Hematopoietic multipotent progenitor cell treated with erythropoietin and hydrocortisone succinate and interleukin-3 and kit ligand, for 8 days (in vitro differentiated cells): ENCODE measurements at places on chromosomes 2 and 18.
A peak's percentile ranks its signal among the peaks of the same experiment; 100 is the strongest.

DNA sequence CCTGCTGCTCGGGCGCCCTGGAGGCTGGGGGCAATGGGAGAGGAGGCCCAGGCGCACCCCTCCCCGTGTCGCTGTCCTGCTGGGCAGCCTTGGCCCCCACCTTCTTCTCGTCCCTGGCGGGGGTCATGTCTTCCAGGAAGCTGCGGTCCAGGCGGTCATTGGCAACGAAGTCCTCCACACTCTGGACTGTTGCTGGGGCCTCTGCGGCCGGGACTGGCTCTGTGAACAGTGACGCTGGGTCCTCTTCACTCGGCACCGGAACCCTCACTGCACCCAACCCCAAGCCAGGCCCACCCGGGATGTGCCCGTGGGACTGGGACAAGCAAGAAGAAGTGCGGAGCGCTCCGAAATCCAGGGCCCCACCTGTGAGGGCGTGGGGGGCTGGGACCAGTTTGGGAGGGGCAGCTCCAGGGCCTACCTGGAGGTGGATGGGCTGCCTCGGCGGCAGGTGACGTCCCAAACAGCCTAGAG is 308.0 kb downstream of the CCDC74A start:
- DNase-seq, result no peak

- no peak for DNase-seq
Observed at GRCh38 chr2:54797307-54797706, 73.8 kb downstream of the EML6 start.

DNA sequence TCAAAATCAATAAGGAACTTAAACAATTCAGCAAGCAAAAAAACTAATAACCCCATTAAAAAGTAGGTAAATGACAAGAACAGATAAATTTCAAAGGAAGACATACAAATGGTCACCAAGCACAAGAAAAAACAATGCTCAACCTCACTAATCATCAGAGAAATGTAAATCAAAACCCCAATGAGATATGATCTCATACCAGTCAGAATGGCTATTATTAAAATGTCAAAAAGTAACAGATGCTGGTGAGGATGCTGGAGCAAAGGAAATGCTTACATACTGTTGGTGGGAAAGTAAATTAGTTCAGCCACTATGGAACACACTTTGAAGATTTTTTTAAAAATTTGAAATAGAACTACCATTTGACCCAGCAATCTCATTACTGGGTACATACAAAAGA is 538.0 kb downstream of the TMX3 start:
- DNase-seq, result no peak

GRCh38 chr2:120433816-120434290 is 87.9 kb downstream of the INHBB start:
- DNase-seq, result no peak

- no peak for DNase-seq
Observed at GRCh38 chr2:112600634-112601033, 16.2 kb downstream of the CHCHD5 start.

DNA sequence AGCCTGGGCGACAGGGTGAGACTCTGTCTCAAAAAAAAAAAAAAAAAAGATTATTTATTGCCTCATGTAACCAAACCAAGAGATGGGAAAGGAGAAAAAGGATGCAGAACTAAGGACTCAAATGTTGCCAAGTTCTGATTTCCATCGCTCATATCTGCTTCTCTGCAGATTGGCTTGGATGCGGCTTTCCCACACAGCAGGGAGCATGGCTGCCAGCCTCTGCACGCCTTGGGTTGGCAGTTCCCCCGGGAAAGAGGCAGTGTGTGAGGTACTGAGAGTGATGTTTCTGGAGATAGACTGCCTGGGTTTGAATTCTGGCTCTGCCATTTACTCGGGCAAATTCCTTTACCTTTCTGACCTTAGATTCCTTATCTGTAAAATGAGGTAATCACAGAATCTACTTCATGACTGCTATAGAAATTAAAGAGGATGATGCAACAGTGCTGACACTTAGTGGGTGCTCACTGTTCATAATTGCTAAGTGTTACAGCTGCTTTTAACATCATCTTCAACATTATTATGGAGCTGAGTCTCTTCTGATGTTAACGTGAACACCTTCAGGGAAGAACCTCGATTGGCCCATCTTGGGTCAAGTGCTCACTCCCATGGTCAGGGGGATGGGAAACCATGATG is 68.8 kb downstream of the ACAA2 start:
- no peak for DNase-seq

GRCh38 chr18:56702946-56703345 is 51.8 kb downstream of the WDR7 start:
- peak; percentile 77 for DNase-seq

DNA sequence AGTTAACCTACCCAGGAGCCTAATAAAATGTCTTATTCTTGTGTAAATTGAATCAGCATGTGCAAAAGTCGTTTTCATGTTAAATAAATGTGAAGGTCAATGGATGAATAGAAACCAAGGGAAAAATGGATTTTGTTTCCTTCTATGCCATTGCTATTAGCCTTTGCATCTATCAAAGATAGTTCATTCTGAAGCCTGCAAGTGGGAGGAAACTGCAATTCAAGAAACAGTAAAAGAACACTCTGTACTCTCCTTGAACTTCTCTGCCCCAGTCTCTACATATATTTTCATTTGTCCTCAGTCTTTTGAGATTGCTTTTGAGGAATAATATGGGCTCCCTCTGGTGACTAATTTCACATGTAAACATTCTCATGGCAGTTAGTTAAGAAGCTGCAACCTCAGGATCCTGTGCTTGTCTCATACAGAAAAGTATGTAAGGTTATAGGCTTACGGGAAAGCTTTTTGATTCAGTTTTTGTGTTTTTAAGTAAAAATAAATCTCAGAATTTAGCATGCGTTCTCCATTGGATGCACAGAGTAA is 1590.0 kb upstream of the LRRTM1 start:
- DNase-seq, result no peak

GRCh38 chr2:85239102-85239501 is 88.7 kb downstream of the TGOLN2 start:
- DNase-seq, result no peak

GRCh38 chr2:174516501-174517378 is 29.9 kb upstream of the GPR155 start:
- DNase-seq, result no peak

GRCh38 chr18:21991081-21991534 is 178.3 kb upstream of the GATA6 start:
- DNase-seq, result no peak

GRCh38 chr2:1798785-1799144 is 54.5 kb upstream of the PXDN start:
- DNase-seq, result no peak

- DNase-seq, result no peak
Observed at GRCh38 chr2:59033661-59034060, 792.5 kb upstream of the FANCL start.

- no peak for DNase-seq
Observed at GRCh38 chr2:205946226-205946625, 139.7 kb downstream of the INO80D start.

DNA sequence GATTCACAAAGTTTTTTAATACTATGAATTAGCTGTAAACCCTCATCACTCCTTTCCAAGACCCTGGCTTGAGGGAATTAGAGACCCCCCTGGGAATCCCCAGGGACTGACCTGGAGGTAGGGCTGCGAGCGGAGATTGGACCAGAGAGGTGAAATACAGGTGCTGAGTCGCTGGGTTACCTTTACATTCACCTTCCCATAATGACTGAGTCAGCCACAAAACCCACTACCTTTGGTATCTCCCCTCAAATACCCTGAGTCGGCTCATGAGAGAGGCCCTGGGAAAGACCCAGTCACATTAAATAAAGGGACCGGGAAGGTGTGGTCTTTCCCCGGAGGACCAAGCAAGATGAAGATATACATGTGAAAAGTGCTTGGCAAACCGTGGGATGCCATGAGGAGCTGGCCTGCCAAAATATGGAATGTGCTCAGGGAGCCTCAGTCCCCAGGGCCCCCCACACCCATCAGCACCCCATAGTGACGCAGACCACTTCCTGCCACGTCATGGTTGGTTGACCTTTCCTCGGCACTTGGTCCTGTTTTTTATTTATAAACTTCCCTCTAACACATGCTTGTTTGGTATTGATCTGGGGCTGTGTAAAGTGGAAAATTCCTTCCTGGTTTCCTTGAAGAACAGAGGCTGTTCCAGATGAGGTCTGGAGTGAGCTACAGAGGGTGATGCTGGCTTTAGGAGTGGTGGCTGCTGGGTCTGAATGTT is 51.4 kb downstream of the IL1RL2 start:
- DNase-seq, result no peak

GRCh38 chr2:192283450-192283849 is 88.7 kb upstream of the TMEFF2 start:
- DNase-seq, result no peak

DNA sequence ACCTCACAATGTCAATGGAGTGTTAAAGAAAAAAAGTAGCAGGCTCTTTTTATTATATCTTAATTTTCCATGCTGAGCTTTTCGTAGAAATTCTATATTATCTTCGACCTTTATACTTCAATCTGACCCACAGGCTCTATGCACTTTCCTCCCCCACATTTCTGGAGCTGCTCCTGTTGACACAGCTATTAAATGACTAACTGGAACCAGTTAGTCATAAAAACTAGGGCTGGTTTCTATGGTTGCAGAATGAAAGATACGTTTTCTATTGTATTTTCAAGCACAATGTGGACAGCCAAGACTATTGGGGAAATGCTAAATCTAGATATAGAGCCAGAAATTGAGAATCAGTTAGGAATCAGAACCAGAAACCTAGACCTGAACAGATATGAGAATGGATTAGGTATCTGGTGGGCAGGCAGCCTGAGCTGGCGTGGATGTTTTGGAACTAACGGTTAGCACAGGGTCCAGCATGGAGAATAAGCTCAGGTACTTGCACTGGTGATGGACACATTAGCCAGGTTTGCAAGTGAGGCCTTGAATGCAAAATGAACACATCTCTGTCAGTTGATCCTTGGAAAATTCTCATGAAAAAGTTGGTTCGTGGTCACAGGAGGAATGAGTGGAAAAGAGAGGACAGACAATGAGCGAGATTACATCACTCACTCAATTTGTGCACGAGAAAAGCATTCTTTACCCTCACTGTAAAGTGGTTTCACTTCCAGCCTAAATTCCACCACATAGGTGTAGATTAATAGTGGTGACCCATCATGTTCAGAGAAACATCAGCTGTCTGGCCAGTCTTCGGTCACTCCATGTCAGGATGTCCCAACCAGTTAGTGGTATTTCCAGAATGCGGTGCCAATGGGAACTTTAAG is 144.6 kb upstream of the EPHA4 start:
- DNase-seq, result no peak

DNA sequence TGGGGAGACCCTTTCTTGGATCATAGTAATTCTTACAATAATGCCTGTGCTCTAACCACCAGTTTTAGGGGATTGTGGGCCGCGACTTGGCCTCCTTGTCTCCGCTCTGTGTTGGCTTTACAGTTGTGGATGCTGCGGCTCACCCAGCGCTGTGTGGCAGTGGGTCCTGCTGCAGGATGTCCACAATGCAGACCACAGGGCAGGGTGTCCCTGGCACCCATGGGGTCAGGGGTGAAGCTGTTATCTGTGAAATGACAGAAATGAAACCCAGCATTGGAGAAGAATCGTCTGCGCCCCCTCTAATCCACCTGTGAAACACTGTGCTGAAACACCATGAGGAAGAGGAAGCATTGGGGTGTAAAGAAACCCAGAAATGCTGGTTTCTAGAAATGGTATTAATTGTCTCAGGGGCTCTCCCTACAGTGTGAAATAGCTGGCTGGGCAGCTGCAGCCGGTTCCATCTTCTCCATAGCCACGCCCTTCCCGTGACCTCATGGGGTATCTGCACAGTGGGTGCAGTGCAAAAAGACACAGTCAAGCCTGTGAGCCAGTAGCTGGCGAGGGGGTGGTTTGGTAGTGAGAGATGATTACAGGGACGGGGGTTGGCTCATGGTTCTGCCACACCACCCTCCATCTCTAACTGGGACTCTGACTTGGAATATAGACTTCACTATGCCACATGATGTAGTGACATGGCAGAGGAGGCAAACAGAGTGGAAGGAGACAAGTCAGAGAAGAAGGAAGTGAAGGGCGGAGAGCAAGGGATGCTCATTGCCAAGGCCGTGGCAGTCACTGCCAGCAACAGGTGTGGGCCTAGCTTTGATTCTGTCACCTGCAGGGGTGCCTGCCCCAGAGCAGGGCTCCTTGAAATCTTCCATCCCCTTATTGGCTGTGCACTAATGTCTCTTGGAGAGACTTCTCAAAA is 16.2 kb downstream of the INPP4A start:
- peak; percentile 78 for DNase-seq

DNA sequence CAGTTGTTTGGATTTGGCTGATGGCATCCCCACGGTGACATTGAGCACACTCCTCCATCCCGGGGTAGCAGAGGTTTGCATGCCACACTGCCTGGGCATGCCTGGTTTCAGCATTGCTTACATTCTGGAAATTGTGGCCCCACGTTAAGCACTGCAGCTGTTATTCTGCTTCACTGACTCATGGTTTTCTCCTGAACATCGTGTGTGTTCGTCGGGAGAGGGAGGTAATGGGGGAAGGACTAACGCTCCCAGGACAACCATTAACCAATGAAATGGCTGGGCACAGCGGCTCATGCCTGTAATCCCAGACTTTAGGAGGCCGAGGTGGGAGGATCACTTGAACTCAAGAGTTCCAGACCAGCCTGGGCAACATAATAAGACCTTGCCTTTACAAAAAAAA is 28.2 kb upstream of the YWHAQ start:
- DNase-seq, result no peak

DNA sequence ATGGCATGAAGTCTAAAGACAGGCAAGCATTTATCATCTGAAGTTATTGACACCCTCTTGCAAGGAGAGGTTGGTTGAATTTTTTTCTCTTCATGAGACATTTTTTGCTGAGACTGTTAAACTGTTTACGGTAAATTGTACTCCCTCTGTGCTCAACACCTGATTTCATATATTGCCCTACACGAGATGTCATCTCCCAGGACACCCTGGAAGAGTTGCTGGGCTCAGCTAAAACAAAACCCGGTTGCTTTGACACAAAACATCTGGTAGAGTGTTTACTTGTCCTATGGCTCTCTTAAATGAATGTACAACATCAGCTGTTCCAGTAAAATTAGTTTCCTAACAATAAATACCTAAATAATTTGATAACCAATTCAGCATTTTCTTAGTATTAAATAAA is 533.8 kb downstream of the SOCS6 start:
- DNase-seq, result no peak

DNA sequence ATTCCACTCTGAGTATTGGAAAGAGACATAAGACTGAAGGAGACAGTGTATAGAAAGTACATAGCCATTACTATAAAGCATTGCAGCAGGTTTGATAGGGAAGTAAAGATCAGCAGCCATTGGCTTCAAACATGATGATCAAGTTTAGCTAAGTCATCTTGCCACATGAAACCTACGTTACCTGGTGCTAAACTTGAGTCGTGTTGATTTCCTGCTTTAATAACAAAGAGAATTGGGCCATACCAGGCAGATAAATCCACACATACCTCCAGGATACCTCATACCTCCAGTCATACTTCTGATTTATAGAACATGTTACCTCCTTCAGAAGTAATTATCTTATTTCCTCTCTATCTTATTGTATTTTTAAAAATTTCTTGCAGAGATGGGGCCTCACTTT is 10.3 kb upstream of the KYNU start:
- no peak for DNase-seq

- DNase-seq, result peak; percentile 33
Observed at GRCh38 chr2:169775765-169776164, 22.9 kb upstream of the SSB start.
